NCI-H82 (cell line): ENCODE measurements at places on chromosomes 2 and 18.

- peak; percentile 43 for DNase-seq
These were observed 19.9 kb upstream of the RAB31 start for GRCh38 chr18:9688036-9688741.

GRCh38 chr18:13615432-13615861 is 110.9 kb downstream of the FAM210A start:
- DNase-seq, result no peak

GRCh38 chr2:233189025-233189424 is 62.4 kb upstream of the ATG16L1 start:
- no peak for DNase-seq

DNA sequence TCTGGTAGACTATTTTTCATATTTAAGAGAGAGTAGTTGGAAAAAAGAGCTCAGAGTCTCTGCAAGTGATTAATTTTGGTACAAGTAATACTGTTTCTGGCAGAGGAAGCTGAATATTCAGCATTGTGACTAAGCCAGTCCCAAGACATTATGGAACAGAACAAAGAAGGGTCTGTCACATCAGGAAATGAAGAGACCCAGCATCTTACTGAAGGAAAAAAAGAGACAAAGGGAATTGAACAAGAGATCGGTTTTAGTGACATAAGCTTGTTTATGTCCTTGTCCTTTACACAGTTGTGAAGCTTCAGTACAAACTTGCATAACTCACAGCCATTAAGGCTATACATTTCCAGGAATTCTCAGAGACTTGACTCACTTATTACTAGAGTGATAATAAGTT is 568.5 kb upstream of the SLC8A1 start:
- no peak for DNase-seq

GRCh38 chr2:169683425-169684134 is 10.6 kb downstream of the CFAP210 start:
- no peak for DNase-seq

DNA sequence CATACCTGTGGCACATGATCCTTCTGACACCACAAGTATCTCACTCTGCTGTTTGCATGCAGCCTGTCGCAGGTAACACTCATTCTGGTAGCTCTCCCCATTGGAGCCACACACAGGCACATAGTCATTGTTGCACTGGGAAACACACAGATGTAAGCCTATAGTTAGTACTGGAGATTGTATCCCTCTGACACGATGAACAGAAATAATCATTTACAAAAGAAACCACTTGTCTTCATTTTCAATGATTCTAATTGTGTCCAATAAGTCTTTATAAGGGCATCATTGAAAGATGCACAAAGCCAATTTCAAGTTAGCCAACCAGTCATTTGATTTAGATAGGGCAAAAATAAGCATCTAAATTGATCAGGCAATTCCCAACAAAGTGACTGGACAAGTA is 10.4 kb downstream of the TMEFF2 start:
- DNase-seq, result no peak

DNA sequence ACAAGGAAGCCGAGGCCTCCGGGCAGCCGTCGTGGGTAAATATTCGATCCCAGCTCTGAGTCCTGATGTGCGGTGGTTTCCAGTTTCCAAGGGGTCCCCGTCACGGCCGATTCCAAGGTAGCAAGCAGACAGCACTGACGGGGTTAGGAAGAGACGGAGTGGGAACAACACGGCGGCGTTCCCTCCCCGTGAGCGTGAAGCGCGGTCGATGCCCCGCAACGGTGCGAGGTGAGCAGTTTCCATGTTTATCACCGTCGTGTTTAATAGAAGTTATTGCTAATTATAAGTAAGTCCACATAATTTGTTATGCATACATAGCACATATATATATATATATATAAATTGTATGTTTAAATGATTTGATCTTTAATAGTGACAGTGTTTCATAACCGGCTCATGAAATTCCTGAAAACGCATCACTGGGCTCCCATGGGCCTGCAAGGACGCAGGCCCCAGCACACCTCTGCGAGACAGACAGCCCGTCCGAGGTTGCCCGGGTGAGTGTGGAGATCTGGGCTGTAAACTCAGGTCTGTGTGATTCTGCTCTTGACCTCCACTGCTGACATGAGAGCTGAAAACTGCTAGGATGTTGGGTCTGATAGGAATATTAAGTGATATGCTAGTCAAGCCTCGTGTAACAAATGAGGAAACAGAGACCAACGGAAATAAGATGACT is 243.5 kb upstream of the SALL3 start:
- DNase-seq, result no peak
